CD4-positive, alpha-beta T cell treated with Interferon alpha-2 for 1 hour (primary cell): ENCODE measurements at places on chromosomes 2 and 18.

- peak; percentile 81 for DNase-seq
Measured at GRCh38 chr2:10434886-10435819, 13.0 kb downstream of the ODC1 start.

GRCh38 chr18:42893977-42894376 is 221.5 kb downstream of the RIT2 start:
- DNase-seq: no peak

DNA sequence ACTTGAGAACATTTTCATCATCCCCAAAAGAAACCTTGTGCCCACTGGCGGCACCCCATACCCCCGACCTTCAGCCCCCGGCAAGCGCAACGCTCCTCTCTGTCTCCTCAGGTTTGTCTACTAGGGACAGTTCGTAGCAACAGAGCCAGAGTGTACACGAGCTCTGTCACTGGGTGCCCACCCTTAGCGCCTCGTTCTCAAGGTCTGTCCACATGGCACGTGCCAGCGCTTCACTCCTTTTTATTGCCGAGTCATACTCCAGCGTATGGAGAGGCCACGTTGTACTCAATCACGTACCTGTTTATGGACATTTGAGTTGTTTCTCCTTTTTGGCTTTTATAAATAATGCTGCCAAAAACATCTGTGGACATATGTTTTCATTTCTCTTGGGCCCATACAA is 30.3 kb upstream of the GPC1 start:
- DNase-seq: no peak

DNA sequence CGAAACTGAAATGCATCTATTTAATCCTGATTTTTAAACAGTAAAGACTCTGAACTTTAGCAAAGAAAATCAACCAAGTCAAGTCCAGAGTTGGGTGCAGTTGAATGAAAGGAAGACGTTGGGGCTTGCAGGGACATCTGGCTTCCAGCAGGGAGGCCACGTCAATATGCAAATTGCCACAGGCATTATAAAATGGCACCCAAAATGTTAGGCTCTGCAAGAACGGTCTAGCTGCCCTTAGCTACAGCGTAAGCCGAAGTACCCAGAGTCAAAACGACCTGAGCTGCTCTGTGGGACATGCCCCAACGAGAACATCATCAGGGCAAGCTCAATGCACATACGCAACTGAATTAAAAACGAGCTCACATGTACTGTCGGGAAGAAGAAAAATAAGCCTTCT is 30.7 kb downstream of the DOCK10 start:
- DNase-seq: no peak

DNA sequence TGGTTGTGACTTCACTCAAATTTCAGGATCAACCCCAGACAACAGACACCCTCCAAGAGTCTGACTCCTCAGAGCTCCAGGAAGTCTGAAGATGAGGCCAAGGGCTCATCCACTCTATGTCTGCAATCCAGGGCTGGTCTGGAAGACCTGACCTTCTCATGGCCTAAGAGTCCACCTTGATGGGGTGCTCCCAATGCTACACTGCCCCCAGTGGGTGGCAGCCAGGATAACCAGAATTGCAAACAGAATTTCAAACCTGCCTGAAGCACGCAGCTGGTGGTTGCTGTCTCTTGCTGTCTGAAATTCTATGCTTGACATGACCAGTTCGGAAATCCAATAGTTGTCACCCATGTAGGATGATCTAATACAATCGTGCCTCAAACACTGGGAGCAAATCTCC is 96.0 kb downstream of the UXS1 start:
- no peak for DNase-seq

GRCh38 chr2:238387332-238387731 is 39.4 kb upstream of the ASB1 start:
- DNase-seq: peak; percentile 17

GRCh38 chr18:40017021-40017420 is 1938.0 kb upstream of the PIK3C3 start:
- no peak for DNase-seq

DNA sequence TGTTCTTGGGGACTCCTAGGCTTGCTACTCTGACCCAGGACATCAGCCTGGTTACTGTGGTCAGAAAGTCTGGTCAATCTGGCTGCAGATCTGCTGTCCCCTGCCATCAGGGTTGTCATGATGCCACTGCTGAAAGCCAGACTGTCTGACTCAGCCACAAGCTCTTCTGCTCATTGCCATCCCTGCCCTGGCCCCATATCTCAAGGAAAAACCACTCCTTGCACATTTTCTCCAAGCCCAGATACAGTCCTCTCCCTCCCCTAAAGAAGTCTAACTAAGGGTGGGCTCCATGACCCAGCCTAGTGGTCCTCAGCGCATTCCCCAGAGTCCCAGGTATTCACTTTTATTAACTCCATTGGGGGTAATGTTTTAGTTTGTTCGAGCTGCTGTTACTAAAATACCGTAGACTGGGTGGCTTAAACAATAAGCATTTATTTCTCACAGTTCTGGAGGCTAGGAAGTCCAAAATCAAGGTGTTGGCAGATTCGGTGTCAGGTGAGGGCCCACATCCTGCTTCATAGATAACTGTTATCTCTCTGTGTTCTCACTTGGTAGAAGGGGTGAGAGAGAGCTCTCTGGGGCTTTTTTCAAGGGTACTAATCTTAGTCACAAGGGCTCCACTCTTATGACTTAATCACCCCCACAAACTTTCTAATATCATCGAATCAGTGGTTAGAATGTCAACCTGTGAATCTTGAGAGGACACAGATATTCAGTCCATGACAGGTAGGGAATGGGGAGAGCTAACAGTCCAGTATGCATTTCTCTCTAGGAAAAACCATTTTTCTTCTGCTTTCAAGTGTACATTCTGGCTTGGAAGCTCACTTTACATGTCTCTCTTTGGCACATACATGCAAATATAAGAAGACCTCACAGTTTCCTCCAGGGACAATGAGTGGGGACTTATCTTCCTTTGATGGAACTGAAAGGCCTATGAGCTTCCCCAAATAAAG is 94.8 kb upstream of the CXCR4 start:
- peak; percentile 28 for DNase-seq

DNA sequence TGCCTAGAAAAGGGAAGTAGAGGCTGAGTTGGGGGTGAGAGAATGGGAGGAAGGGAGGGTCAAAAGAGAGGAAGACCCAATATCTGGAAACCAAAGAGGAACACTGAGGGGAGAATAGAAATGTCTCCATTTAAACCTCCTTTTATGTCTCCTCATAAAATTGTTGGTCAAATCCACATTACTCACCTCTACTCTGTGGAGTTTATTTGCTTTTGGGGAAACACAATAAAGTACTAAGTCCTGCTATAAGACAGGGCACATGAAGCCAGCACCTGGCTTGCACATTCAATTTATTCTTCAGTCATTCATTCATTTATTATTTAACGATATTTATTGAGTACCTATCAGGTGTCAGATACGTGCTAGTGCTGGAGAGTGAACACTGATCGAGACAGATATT is 60.3 kb upstream of the NFE2L2 start:
- DNase-seq: no peak

- DNase-seq: no peak
Measured at GRCh38 chr2:137287913-137288639, 522.7 kb downstream of the THSD7B start.

DNA sequence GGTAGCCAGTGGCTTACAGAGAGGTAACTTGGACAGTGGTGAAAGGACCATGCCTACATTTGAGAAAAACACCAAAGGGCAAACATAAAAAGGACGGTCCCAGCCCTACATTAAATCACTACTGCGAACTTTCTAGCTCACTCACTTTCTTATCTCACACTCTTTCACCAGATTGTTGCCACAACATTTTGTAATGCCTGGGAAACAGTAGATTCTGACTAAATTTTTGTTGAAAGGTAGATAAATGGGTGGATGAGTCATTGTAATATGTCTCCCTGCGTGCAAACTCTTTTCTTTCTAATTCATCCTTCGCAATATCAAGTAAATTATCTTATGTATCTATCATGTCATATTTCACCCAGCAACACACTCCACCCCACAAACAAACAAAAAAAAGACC is 192.2 kb downstream of the IRS1 start:
- no peak for DNase-seq

GRCh38 chr2:46273225-46273863 is 23.9 kb upstream of the EPAS1 start:
- no peak for DNase-seq

DNA sequence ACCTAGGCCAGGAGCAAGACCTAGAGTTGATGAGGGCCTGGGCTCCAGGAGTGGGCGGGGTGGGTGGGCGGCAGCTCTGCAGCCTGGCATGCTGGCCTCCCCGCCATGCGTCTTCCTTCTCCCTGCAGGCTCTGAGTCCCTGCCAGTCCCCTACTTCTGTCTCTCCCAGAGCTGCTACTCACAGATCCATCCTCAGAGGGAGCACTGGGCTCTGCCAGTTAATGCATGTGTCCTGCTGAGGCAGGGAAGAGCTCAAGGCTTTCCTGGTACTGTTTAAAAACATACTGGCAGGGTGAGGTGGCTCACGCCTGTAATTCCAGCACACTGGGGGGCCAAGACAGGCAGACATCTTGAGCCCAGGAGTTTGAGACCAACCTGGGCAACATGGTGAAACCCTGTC is 38.7 kb upstream of the EDAR start:
- DNase-seq: no peak

GRCh38 chr2:166173263-166173662 is 45.4 kb upstream of the SCN1A start:
- no peak for DNase-seq

- no peak for DNase-seq
Measured at GRCh38 chr18:23669804-23670405, 7.2 kb upstream of the ANKRD29 start.

- no peak for DNase-seq
Measured at GRCh38 chr2:40242315-40242714, 209.6 kb downstream of the SLC8A1 start.

- peak; percentile 17 for DNase-seq
Measured at GRCh38 chr2:38740851-38741731, 10.1 kb downstream of the SRSF7 start.

GRCh38 chr2:157184161-157184895 is 73.2 kb upstream of the GALNT5 start:
- no peak for DNase-seq

DNA sequence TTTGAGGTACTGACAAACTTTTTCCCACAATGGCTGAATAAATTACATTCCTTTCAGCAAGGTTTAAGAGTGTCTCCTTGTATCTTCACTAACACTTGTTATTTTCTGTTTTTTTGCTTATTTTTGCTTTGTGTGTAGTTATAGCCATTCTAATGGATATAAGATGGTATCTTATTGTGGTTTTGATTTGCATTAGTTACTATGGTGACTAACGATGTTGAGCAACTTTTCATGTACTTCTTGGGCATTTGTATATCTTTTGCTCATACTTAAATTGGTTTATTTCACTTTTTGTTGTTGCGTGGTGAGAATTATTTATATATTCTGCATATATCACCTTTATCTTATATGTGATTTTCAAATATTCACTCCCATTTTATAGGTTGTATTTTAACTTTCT is 79.9 kb upstream of the FSIP2 start:
- DNase-seq: no peak

- DNase-seq: no peak
Measured at GRCh38 chr2:113133704-113134598, 6.6 kb downstream of the IL1RN start.

DNA sequence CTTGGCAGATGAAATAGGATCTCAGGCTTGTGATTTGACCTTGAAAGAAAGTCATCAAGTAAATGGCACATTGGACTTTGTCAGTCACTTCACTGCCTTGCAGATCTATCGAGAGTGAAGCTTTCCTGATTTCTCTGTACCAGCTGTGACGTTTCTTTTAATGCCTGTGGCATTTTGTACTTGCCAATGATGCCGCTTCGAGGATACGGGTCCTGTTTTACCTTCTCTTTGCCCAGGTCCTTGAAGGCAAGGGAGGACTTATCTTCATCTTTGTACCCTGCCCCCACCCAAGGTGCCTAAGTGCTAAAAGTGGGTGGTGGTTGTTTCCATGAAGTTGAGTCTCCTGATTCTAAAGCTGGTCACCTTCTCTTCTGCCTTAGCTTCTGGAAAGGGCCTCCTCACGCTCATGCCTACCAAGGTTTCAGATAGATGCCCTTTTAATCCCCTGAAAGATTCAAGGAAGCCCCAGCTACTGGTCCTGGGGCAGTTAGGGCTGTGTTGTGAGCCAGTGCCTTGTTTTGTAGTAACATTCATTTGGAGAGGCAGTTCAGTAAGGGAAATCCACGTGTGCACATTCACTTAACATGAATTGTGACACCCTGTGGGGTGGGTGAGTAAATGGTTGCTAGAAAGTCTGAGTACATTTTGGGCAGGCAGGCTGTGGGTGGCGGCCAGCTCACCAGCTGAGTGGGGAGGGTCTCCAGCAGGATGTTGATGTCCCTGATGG is 6.1 kb downstream of the LBH start:
- DNase-seq: no peak

- DNase-seq: no peak
Measured at GRCh38 chr18:12516049-12516630, 108.4 kb downstream of the PRELID3A start.

- no peak for DNase-seq
Measured at GRCh38 chr2:223101340-223102039, 49.5 kb downstream of the KCNE4 start.

- DNase-seq: no peak
Measured at GRCh38 chr2:63484481-63484880, 103.8 kb downstream of the WDPCP start.

DNA sequence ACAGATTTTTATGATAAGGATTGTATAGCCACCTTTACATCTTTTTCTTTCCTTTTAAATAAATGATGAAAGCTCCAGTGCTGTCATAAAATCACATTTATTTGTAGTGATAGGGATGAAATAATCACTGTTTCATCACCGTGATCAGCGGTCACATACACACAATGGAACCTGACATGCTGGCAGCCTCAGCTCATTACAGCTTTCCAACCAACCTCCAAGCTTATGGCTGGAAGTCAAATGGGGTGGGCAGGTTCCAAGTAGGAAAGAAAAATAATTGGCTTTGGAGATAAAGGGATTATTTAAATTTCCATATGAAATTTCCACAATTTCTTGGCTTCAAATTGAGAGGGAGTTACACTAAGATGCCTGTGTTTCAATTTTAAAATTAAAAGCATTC is 251.3 kb downstream of the PLCL1 start:
- DNase-seq: no peak

- no peak for DNase-seq
Measured at GRCh38 chr2:188610050-188610444, 318.4 kb downstream of the GULP1 start.

GRCh38 chr18:75210274-75211001 is at the start of gene TSHZ1:
TSHZ1 (plus strand) TSS chr18:75210797; CDS start chr18:75211877, 1,080 bp downstream.
- peak; percentile 86 for DNase-seq

GRCh38 chr2:231717281-231718171 is 9.2 kb downstream of the PTMA start:
- DNase-seq: peak; percentile 55
